ENCODE measurements at places on chromosomes 13 and 19.

DNA sequence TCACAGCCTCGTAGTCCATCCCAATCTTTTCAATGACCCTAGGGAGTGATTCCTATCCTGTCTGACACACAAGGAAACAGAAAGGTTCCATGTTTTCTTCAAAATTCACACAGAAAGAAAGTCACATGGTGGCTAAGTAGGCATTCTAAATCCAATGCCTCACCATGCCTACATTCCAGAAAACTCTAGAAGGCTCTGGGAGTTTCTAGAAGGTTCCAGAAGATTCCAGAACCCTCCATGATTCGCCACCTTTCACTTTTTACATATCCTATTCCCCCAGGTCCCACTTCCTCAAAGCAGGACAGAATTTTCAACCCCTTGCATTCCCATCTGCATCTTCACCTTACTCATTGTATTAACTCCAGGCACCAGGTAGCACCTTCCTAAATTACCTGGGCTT lies 23.1 kb downstream of the GNG7 start:
- DNase-seq = no peak

- DNase-seq = no peak
Observed at GRCh38 chr13:27310946-27311345, 40.3 kb downstream of the RASL11A start.

- DNase-seq = peak; percentile 45
Observed at GRCh38 chr19:10565028-10565566, 713 bp downstream of the KRI1 start.

DNA sequence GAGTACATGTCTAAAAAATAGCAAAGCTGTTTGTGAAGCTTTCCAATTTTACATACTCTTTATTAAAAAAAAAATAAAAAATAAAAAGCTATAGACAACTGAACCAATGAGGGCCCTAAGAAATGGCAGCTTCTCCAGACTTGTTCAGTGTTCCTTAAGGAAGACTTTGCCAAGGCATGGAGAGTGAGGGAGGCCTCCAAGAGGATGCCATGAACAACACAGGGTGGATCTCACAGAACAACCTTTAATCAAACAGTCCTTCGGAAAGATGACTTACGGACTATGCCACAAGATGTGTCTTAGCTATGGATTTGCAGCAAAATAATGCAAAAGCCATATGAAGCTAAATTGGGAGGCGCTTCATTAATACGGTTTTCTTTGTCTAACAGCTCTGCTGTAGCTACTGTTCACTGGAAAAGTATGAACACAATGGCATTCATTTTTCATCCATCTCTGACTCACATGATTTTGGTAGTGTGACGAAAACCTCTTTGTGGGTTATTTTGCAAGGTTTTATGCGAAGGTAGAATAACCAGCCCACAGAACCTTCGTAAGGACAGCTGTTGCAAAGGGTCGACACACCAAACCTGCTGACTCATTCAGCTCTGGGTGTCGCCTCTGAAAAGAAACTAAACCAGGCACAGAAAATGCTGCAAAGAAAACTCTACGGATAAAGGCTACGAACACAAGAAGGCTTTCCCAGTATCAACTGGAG lies 27.7 kb downstream of the EFNB2 start:
- DNase-seq = no peak

DNA sequence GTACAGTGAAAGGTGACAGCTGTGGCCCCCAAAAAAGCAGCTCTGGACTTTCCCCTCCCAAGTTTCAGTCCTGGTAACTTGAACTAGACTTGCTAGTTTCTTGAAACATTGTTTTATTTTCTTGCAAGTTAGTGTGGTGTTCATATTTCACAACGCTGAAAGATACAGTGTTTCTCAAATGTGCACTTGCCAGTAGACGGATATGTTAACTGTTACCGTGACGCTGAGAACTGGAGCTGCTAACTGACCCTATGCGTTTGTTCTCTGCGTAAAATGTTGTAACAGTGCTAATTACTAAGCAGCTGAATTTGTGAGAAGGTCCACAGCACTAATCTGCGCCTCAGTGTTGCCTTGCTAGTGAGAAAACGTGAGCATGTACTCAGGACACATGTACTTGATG lies 79.6 kb downstream of the GGACT start:
- DNase-seq = no peak

- no peak for DNase-seq
Observed at GRCh38 chr13:99990126-99990977, 8.8 kb downstream of the ZIC2 start.

- no peak for DNase-seq
Observed at GRCh38 chr19:51695702-51696315, 2.7 kb downstream of the SPACA6 start.

GRCh38 chr19:1428738-1429391 lies 9.3 kb upstream of the RPS15 start:
- no peak for DNase-seq

GRCh38 chr19:32862741-32863140 lies 6.8 kb downstream of the SLC7A9 start:
- DNase-seq = peak; percentile 27

DNA sequence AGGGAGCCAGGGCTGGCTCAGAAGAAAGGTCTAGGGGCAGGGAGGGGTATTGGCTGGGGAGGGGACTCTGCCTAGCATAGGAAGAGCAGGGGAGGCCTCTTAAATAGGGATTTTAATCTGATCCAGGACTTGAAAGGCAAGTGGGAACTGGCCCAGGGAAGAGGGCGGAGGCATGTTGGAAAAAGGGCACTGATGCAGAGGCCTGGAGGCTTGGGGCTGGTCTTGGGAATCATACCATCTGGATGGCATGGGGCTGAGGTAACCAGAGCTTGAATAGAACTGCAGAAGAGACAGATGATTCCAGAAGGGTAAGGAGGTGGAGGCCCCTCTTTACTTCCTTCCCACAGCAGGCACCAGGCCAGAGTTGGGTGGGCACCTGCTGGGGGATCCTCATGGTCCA lies 29.1 kb downstream of the CERS4 start:
- no peak for DNase-seq

DNA sequence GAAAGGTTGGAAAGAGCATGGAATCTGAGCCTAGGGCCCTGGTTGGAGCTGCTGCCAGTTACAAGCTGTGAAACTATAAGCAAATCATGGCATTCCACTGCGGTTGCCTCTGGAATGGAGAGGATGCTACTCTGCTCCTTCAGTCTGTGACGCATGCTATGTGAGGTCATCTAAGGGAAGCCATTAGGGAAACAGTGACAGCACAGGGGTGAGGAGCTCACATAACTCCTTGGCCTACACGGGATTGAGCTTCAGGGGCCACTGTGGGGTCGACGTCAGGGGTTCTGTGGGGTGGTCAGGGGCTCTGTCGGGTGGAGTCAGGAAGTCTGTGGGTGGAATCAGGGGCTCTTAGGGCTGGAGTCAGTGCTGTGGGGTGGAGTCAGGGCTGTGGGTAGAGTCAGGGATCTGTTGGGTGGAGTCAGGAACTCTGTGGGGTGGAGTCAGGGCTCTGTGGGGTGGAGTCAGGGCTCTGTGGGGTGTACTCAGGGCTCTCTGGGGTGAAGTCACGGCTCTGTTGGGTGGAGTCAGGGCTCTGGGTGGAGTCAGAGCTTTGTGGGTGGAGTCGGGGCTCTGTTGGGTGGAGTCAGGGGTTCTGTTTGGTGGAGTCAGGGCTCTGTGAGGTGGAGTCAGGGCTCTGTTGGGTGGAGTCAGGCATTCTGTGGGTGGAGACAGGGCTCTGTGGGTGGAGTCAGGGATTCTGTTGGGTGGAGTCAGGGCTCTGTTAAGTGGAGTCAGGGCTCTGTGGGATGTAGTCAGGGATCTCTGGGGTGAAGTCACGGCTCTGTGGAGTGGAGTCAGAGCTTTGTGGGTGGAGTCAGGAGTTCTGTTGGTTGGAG lies 35.8 kb upstream of the MEDAG start:
- DNase-seq = peak; percentile 96

DNA sequence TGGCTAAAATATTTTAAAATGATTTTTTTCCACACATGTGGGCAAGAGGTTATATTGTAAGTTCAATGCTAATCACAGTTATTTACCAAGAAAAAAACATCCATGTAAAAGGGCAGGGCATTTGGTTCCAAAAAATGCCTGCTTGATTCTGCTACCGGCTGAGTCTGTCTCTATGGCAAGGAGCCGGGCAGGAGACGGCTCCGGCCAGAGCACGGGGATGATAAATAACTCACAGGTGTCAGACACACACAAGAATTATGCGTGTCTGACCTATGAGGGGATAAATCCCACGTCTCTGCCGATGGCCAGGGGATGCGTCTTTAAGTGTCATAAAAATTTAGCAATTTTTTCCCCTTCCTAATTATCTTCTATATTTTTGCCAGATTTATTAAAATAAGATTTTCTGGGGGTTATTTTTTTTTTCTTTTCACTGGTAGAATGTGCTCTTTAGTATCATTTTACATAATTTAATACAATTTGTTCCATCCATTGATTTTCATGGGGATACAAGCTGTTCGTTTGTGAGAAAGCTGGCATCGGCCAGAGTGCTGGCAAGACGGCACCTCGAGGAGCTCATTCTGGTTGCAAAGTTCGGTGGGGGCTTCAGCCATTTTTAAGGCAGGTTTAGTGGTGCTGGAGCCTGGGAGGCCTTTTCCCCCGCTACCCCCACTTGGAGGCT lies 253.9 kb downstream of the ZNF536 start:
- DNase-seq = no peak

- DNase-seq = no peak
Observed at GRCh38 chr13:109397285-109397684, 389.1 kb downstream of the IRS2 start.

DNA sequence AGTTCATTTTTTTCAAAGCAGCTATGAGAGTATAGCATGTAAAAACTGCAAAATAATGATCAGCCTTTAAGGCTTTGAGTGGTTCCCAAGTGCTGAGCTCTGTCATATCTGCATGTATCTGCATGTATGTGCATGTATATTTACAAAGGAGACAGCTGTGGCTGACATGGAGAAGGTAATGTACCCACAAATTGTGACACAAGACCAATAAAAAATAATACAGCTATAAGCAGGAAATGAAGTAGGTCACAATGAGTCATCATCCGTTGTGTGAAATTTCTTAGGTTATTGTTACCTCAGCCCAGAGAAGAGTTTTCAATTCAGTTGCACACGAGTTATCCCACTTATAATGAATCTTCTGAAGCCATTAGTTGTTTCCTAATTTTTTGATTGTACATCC lies 60.9 kb upstream of the MED4 start:
- DNase-seq = no peak

GRCh38 chr19:3586707-3587346 lies 1.5 kb downstream of the GIPC3 start:
- no peak for DNase-seq

- no peak for DNase-seq
Observed at GRCh38 chr19:42028304-42029216, 34.5 kb upstream of the ATP1A3 start.

- no peak for DNase-seq
Observed at GRCh38 chr19:9431475-9431874, 3.9 kb downstream of the ZNF266 start.

GRCh38 chr19:49871349-49871985 lies 4.1 kb upstream of the PNKP start:
- no peak for DNase-seq

DNA sequence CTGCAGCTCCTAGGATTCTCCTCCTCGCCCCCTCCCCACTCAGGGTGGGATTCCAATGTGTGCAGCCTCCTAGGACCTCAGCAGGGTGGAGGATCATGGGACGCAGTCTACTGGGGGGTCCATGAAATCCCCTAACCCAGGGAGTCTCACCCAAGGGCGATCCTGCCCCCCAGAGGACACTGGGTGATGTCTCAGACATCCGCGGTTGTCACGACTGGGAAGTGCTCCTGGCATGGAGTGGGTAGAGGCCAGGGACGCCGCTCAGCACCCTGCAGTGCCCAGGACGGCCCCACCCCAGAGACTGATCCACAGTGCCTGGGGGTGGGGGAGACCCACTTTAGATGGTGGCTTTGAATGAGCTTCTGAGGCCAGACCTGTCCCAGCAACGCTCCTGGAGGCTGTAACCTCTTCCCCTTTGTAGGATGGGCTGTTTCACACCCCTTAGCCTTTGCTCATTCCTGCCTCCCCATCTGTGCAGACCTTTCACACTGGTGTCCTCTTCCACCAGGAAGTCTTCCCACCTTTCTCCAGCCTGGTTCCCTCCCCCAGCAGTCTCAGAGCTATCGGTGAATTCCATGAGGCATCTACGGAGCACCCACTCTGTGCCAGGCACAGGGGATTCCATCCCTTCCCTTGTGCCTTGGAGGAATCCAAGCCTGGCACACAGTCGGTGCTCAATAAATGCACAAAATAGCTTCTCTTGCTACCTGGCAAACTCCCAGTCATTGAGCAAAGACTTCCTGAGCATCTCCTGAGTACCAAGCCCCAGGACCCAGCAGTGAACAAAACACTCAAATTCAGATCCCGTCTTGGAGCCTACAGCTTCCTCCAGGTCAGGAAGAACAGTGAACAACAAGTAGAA lies 10.5 kb downstream of the SMIM24 start:
- DNase-seq = no peak

- no peak for DNase-seq
Observed at GRCh38 chr13:81987159-81987558, 1646.2 kb upstream of the SPRY2 start.

DNA sequence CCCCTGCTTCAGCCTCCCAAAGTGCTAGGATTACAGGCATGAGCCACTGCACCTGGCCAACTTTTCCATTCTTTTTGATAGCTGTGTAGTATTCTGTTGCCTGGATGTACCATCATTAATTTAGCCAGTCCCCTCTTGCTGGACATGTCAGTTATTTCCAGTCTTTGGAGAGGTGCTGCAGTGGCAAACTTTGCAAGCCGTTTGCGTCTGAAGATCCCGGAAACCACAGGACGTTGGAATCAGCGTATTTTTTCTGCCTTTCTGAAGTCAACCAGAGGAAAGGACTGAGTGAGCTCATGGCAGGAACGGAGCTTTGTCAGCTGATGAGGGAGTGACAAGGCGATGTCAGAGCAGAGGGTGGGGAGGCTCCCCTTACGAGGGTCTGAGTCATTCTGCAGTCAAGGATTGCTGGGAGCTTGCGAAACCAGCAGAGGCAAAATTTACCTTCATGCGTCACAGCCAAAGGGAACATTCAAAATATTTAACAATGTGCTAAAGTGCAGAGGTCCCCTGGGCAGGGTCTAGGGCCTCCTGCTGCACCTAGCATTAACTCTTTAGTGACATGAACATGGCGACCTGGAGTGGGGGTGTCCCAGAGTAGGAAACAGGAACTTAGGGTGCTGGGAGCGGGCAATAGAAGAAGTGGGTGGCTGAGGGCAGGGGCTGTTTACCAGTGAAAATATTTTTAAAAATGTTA lies 5.6 kb downstream of the C5AR1 start:
- DNase-seq = peak; percentile 81

GRCh38 chr13:32426990-32427851 lies 709 bp downstream of the N4BP2L1 start:
- DNase-seq = peak; percentile 61

GRCh38 chr19:46748325-46749109 lies 2.3 kb upstream of the STRN4 start:
- DNase-seq = no peak

DNA sequence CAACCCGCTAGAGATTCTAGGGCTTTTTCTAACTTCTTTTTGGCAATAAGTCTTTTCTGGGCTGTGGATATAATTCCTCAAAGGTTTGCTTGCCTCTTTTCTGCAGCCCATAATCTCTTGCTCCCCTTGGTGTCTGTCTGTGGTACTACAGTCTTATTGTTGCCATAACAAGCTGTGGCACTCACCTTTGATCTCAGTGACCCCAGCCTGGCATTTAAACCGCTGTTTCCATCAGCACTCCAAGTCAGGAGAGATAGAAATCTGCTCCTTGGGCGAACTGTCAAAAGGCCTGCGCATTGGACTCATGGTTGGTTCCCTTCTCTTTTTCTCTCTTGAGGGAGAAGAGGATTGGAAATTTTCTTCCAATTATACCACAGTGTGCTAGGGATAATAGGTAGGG lies 14.5 kb upstream of the MPHOSPH8 start:
- no peak for DNase-seq
